ENCODE measurements at places on chromosomes 6 and 20.
A peak's percentile ranks its signal among the peaks of the same experiment; 100 is the strongest.

- peak; percentile 67 for DNase-seq
Measured at GRCh38 chr6:133705066-133705465, 183.8 kb upstream of the TCF21 start.

DNA sequence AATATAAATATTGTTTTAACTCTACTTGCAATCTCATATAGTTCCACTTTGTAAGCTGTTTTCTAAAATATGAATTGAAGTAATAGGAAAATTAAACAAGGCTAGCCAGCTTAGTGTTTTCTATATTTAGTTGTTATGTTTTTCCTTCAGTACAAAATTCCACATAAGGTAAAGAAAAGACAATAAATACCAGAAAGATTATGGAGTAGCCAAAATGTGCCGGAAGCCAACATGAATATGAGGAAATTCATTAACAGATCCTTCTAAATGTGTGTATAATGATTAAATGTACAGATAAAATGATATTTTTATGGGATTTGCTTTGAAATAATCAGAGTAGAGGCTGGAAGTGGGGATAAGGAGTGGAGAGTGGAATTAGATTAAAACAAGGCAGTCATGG lies 52.5 kb upstream of the COL21A1 start:
- DNase-seq, result no peak

GRCh38 chr6:74585753-74586152 lies 620.1 kb downstream of the COL12A1 start:
- peak; percentile 49 for DNase-seq

DNA sequence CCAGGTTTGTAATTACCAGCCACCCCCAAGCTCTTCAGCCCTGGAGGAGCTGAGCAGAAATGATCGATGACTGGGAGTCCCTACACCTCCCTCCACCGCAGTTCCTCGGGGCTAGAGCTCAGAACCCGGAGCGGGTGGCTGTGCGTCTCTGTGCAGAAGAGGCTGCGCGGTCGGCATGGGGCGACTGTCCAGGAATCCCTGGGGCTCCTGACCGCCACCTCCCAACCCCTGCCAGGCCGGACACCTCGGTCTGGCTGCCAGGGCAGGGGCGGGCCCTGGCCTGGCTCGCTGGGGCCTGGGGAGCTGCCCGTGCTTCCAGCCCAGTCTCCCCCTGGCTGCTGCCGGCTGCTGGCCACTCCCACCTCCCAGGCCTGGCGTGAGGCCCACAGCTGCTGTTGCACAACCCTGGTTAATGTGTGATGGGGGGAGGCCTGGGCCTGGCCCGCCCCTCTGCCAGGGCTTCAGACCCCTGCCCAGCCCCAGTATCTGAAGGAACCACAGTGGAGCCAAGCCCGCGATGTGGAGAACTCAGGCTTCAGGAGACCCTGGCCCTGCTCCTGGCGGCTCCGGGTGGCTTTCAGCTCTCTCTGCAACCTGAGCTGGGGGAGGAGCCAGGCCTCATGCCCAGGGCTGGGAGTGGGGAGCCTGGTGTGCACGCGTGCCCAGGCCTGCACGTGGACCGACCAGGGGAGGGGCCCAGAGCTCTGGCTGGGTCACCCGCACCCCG lies 1.2 kb downstream of the SLC2A4RG start:
- DNase-seq, result peak; percentile 92

DNA sequence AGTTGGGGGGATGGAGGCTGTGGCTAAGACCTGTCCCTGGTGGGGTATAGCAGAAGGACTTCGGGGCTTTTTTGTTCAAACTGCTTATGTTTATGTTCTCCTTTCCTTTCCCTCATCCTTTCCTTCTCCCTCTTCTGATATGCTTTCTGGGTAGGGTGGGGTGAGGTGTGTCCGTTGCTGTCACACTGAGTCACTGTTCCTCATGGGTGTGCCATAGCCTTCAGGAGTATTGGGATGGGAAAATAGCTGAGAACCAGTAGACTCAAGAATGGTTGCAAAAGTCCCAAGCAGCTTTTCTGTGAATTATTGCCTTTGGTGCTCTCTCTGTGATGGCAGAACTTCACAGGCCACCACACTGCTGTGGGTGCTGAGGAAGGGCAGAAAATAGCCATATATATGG lies 39.6 kb downstream of the TPD52L1 start:
- DNase-seq, result no peak

- no peak for DNase-seq
Measured at GRCh38 chr20:58711266-58712051, 18.9 kb downstream of the NPEPL1 start.

DNA sequence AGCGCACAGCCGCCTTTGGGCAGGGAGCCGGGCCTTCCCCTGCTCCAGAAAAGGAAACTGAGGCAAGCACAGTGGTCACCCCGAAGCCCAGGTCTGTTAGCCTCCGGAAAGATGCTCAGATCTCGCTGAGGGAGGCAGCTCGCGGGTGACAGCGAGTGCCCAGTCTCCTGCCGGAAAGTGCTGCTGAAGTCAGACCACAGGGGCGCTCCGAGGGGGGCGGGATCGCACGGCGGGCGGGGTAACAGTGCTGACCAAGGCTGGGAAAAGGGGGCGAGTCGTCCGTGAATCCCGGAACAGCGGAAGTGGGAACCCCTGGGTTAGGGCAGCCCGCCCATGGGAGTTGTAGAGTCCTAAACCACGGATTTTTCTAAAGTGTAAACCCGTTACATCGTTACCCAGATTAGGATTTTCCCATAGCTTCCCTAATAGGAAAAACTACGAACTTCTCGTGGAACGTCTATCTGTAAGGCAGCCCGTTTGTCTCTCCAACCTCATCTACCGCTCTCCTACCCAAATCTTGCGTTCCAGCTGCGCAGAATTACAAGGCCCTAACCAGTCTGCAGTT lies 504 bp downstream of the VPS16 start:
- DNase-seq, result peak; percentile 85

GRCh38 chr6:17867880-17868279 lies 119.6 kb downstream of the KIF13A start:
- peak; percentile 87 for DNase-seq

DNA sequence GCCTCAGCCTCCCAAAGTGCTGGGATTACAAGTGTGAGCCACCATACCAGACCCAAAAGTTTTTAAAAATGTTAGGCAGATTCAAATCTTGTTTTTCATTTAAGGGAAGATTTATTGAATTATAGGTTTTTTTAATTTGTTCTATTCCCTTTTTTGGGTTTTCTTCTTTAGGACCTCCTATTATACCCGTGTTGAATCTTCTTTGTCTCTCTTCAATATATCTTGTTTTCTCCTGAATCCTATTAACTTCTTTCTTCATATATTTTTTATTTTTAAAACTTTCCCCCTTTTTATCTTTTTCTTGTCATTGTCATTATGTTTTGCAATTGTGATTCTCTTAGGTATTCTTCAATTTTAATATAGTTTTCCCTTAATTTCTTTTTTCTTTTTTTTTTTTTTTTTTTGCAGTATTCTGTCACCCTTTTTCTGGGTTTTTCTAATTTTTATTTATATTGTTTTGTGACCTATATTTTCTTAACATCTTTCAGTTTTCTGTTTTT lies 45.9 kb upstream of the NOP56 start:
- no peak for DNase-seq

GRCh38 chr6:134173936-134174671 lies 121.7 kb upstream of the SLC2A12 start:
- peak; percentile 87 for DNase-seq

- peak; percentile 98 for DNase-seq
Measured at GRCh38 chr20:17843246-17844132, 125.1 kb downstream of the SNX5 start.
